ENCODE measurements at places on chromosomes 11 and 22.
A peak's percentile ranks its signal among the peaks of the same experiment; 100 is the strongest.

- DNase-seq, result no peak
Observed at GRCh38 chr22:48251629-48252028, 1489.2 kb downstream of the TBC1D22A start.

DNA sequence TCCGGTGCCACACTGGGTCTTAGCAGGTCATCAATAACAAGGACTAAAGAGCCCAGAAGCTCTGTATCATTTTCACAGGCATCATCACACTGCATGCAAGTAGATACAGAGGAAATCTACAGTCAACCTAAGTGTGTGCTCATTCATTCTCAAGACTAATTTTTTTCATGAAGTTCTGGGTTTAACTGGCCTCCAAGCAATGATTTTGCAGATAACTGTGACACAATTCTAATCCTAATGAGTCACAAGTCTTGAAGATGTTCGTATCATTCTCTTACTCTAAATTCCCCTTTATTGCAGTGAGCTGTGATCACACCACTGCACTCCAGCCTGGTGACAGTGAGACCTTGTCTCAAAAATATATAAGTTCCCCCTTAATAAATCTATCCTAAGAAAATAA, 2.5 kb downstream of the OR52W1 start:
- no peak for DNase-seq

GRCh38 chr11:125418396-125418795, 77.7 kb downstream of the FEZ1 start:
- no peak for DNase-seq

GRCh38 chr11:75160220-75160757, 9.4 kb downstream of the SLCO2B1 start:
- no peak for DNase-seq

DNA sequence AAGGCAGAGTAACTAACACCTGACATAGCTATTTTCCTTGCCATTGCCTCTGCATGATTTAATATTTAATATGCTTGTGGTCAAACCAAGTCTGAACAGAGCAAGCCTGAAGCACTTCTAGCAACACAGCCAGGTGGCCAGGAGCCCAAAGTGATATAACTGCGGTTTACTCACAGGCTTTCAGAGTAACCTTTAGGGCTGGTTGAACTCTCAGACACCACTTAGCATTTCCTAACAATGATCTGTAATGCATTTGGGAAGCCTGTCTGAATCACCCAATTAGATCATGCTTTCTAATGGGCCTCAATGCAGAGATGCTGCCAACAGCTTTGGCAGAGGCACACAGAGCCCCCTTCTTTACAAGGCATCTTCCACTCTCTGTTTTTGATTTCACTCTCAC, 96.1 kb downstream of the FDX1 start:
- DNase-seq, result no peak

- DNase-seq, result no peak
Observed at GRCh38 chr11:19290356-19290755, 49.6 kb upstream of the E2F8 start.

- no peak for DNase-seq
Observed at GRCh38 chr11:116467823-116468222, 305.0 kb downstream of the BUD13 start.

GRCh38 chr11:129888451-129888850, 6.9 kb downstream of the NFRKB start:
- DNase-seq, result no peak

- no peak for DNase-seq
Observed at GRCh38 chr11:35141571-35141971, 2.6 kb downstream of the CD44 start.

DNA sequence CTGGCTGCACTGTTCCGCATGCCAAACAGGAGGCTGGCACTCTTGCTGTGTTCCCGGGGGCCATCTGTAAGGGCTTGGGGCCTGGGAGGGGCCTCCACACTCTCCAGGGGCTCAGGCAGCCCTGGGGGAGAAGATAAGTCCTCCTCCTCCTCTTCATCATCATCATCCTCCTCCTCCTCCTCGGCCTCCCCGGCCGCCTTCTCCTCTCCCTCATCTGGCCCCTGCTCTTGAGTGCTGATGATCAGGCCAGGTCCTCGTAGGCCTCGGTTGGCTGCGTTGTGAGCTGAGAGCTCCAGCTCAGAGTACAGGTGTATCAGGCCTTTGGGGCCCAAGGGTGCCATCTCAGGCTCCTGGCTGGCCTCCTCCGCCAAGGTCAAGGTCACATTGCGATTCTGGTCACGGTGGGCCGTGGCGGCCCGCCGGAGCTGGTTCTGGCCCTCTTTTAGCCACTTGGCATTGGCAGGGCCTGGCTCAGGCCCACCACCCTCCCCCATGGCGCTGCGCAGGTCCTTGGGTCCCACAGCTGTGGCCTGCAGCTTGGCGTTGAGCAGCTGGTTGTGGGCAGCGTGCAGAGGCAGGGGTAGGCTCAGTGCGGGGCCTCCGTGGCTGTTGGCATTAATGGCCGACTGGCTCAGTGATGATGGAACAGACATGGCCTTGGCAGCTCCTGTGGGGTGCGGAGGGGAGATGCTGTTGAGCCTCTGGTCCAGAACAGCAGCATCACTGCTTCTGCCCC, 8.0 kb downstream of the APBB1 start:
- no peak for DNase-seq

GRCh38 chr11:60842668-60843600, 1.0 kb downstream of the CCDC86 start:
- no peak for DNase-seq

DNA sequence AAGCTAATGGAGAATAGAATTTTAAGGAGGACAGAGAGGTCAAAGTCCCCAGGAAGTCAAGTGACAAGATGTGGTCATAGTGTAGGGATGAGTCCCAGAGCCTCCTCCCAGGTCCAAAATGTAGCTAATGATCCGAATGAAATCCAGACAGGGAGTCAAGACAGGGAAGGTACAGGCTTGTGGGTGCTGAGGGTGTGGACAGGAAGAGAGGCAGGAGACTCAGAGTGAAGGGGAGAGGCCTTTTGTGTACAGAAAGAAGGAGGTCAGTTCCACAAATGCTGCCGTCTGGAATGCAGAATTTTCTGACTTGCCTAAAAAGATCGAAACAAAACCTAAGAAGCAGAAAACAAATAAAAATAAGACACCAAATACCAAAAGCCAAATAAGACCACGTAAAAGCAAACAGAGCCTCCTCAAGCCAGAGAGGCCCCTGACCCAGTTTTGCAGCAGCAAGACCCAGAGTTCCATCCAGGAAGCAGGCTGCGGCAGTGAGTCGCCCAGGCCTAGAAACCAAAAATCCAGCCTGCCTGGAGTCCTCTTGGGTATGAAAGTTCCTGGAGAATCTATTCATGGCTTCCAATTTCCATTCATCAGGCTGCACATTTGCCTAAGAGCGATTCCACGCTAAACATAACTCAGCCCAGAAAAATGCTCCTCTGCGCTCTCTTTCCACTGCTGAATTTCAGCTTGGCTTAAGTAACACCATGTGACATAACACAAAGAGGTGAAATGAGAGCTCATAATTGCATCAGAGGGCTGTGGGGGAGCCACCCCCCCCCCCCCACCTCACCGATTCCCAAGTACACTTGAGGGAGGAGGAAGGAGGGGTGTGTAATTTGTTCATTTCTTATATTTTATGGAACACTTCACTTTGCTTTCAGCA, 71.2 kb downstream of the KIRREL3 start:
- no peak for DNase-seq

DNA sequence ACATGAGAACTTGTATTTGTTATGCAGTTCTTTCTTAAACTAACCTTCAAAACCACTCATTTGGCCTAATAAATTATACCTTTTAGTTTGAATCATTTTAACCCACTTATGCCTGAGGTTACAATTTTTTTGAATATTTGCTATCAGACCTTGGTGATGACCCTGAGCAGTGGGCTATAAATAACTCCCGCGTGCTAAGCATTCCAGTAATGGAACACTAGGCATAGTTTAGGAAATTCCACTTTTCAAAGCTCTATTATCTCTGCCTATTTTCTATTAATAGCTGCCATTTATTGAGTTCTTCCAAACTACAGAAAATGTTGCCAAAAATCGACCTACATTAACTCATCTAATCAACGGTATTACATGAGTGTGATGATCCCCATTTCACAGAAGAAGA, 993.4 kb upstream of the FAT3 start:
- no peak for DNase-seq

- peak; percentile 59 for DNase-seq
Observed at GRCh38 chr11:129331871-129332274, 43.8 kb upstream of the BARX2 start.

GRCh38 chr11:129695571-129696308, 119.9 kb upstream of the TMEM45B start:
- DNase-seq, result peak; percentile 73

DNA sequence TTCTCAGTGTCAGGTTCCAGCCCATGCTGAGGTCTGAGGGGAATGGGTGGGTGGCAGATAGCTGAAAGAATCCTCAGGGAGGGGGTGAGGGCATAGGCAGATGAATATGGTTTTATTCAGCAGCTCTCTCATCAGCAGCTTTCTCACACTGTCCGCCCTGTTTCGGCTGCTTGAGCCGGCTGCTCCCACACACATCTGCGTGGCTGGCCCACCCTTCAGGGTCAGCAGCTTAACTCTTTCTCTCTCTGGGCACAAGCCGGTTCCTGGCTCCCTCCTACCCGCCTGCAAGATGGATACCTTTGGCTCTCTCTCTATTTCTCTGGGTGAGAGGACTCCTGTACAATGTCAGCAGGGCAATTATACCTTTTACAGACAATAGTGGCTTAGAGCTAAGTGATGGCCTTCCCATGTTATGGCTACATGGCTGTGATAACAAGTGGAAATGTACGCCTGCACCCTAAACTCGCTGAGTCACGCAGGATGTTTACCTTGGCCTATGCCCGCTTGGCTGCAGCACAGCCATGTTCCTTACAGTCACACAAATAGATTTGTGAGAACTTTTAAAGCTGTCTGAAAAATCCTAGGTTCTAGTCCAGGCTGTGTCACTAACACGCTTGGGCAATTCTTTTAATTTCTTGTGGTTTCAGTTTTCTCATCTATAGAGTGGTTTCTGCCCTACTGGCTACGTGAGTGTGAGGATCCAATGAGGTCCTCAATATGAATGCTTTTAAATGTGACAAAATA, 4.1 kb downstream of the MMP20 start:
- no peak for DNase-seq

DNA sequence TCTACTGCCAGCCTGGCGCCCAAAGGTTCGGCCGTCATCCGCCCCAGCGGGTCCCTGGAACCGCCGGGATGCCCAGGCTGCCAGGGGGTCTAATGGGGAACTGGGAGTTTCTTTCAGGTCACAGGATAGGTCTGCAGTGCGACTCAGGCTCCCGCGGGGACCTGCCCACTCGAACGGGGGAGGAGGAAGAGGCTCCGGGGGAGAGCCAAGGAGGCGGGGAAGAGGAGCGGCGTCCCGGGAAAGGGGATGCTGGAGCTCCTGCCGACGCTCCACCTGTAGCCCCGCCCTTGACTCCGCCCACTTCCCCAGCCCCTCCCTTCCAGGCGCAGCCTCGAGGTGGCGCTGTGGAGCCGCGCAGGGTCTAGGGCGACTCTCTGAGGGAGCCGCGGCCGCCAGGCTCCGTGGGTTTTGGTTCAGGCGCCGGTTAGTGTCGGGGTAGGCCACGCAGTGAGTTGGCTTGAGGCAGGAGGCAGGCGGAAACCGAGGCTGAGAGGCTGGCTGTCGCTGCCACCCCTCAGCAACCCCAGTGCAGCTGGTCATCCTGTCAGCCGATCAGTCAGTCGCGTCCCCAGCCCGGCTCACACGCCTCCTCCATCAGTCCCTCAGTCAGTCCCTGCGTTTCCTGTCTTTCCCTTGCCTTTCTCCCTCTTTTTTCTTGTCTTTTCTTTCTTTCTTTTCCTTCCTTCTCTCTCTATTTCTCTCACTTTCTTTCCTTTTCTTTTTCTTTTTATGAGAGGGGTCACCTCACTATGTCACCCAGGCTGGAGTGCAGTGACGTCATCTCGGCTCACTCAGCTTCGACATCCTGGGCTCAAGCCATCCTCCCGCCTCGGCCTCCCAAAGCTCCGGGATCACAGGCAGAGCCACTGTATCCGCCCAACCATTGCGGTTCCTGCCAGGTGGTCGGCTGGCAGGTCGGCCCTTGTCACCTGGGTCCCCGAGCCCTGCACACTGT, 26.4 kb downstream of the YWHAH start:
- peak; percentile 95 for DNase-seq

DNA sequence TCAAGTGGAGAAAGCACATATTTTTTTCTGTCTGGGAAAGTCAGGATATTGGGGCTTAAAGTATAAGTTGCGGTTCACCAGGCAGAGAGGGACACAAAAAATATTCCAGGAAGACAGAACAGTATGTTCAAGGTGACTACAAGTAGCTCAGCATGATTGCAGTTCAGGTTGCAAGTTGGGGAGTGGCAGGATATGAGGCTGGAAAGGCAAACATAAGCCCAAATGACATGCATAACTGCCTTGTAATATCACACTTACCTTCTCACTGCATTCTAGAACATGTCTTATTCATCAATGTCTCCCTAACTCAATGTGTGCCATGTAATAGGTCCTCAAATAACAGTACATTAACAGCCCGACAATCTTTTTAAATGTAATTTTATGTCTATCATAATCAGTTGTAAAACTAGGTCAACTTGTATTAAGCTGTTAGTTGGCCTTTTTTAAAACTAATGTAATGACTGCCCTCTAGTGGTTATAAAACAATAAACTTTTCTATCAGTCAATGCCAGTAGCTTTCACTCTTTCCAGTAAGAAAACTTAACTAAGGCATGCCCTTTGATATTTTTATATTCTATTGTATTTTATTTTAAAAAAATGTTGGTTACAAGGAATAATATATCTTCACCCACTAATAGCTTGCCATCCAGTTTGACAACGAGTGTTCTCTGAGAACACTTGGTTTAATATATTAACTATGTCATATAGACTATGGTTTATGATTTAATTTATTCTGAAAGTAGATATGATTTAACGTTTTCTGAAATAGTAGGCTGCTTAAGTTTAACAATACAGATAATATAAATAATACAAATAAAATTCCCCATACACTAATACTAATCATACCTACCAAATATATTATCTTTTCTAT, 39.4 kb upstream of the CFAP300 start:
- DNase-seq, result peak; percentile 41

Measured in GM13976 (cell line).